ENCODE measurements at places on chromosomes 7 and 10. TPM values are rescaled to one million over a fixed set of nuclear protein-coding genes. Genes with fewer than 3 reads are reported as not detected.

THSD7A gene
- total RNA-seq, result 28.7 TPM

GRCh38 chr10:116926426-116926825 is 77.1 kb downstream of the ENO4 start:
- H3K4me1 ChIP-seq, result no peaks in the 10 kb centered on the region
- peaks cover 14% of the 10 kb centered on the region for H3K36me3 ChIP-seq
- peaks cover 3% of the 10 kb centered on the region for H3K27me3 ChIP-seq
- DNase-seq, result no peak
- H3K4me3 ChIP-seq, result no peak overlapping the region

DNA sequence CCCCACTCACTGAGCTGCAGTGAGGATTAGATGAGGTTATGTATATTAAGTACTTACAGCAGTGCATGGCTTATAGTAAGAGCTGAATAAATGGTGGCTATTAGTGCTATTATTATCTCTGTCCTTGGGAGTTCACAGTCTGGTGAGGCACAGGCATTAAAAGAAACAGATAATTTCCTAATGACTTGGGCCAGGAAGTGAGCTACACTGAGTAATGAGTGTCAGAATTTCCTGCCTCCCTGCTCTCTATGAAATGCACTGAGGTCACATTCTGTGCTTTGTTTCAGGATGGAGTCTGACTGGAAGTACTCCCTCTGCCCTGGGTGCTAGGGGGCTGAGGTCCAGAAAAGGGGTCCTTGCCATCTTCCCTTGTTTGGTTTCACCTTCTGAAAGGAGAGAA is 48.7 kb upstream of the LOXL4 start:
- H3K27ac ChIP-seq, result peak overlapping the region; percentile 32
- no peaks in the 10 kb centered on the region for H3K36me3 ChIP-seq
- peaks cover 9% of the 10 kb centered on the region for H3K4me1 ChIP-seq

GRCh38 chr10:124597846-124598165 is 136.2 kb downstream of the LHPP start:
- no peak for DNase-seq
- H3K4me3 ChIP-seq, result no peak overlapping the region
- peaks cover 3% of the 10 kb centered on the region for H3K4me1 ChIP-seq
- no peak overlapping the region for H3K27ac ChIP-seq
- peaks cover 13% of the 10 kb centered on the region for H3K27me3 ChIP-seq
- peaks cover 6% of the 10 kb centered on the region for H3K36me3 ChIP-seq

DNA sequence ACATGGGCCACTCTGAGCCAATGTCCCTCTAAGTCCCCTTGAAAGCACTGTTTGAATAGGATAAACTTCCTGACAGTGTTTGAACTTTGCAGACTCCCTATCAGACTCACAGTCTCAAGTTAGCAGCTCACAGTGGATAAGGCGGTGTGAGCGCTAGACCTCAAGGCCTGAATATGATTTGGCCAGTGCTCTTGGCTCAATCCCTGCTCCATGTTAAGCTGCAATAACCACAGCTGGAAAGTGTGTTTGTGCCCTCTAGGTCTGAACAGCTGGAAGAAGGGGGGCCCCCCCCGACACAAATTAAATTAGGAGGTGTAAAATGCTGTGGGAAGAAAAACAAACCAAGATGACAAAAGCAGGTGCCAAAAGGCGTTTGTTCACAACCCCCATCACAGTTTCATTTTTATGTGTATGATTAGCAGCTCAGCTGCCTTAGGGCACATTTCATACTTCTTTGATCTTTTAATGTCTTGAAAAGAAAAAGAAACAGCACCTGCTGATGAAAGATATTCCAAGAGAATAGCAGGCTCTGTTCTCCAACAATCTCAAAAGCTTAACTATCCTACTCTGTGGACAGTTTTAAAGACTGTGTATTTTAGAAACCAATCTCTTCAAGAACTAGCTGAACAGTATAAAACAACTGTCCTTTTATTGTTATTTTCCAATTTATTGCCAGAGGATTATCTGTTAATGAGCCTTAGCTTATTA is 167.6 kb downstream of the SNX13 start:
- DNase-seq, result no peak
- H3K27ac ChIP-seq, result no peak overlapping the region
- peaks cover 5% of the 10 kb centered on the region for H3K27me3 ChIP-seq

- H3K4me1 ChIP-seq, result no peaks in the 10 kb centered on the region
- H3K27me3 ChIP-seq, result no peaks in the 10 kb centered on the region
- H3K27ac ChIP-seq, result no peak overlapping the region
- no peak for DNase-seq
- no peaks in the 10 kb centered on the region for H3K36me3 ChIP-seq
- no peak overlapping the region for H3K4me3 ChIP-seq
Observed at GRCh38 chr7:14196555-14196954, 207.1 kb upstream of the ETV1 start.

Data from endothelial cell (in vitro differentiated cells).